Effector memory CD4-positive, alpha-beta T cell (primary cell): ENCODE measurements at places on chromosomes 11 and 22.

- no peak for DNase-seq
Observed at GRCh38 chr11:130609121-130610035, 160.9 kb downstream of the ADAMTS15 start.

GRCh38 chr11:76181371-76181770, 24.9 kb downstream of the WNT11 start:
- DNase-seq: no peak

DNA sequence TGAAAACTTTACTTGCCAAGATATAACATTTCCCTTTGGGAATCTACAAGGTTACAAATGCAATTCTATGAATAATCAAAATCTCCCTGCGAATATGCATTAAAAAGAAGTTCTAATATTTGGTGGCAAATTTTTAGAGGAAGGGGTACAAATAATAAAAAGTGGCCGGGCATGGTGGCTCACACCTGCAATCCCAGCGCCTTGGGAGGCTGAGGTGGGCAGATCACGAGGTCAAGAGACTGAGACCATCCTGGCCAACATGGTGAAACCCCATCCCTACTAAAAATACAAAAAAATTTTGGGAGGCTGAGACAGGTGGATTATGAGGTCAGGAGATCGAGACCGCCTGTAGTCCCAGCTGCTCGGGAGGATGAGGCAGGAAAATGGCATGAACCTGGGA, 47.0 kb downstream of the ZNF280B start:
- no peak for DNase-seq

DNA sequence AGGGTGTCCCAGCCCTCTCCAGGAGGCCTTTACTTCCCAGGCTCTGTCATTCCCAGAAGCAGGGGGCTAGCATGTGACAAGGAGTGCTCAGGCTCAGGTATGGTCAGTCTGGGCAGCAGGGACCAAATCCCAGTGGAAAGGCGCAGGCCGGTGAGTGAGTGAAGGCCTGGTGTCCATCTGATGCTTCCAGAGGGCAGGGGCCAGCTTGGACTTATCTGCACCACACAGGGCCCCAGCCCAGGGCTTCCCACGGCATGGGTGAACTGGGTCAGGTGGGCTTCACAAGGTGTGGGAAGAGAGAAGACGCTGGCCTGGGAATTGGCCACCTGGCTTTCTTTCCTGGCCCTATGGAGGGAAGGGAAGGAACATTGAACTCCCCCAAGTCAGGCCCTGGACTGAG, 20.4 kb upstream of the APOBEC3A start:
- DNase-seq: no peak

GRCh38 chr11:49202287-49202976, 6.0 kb downstream of the FOLH1 start:
- no peak for DNase-seq
